Stimulated activated CD4-positive, alpha-beta T cell treated with anti-CD3 and anti-CD28 coated beads, TNF-alpha, amount 100 ng/mL, for 1 hour (primary cell): ENCODE measurements at places on chromosomes 1 and 21.
A peak's percentile ranks its signal among the peaks of the same experiment; 100 is the strongest.

DNA sequence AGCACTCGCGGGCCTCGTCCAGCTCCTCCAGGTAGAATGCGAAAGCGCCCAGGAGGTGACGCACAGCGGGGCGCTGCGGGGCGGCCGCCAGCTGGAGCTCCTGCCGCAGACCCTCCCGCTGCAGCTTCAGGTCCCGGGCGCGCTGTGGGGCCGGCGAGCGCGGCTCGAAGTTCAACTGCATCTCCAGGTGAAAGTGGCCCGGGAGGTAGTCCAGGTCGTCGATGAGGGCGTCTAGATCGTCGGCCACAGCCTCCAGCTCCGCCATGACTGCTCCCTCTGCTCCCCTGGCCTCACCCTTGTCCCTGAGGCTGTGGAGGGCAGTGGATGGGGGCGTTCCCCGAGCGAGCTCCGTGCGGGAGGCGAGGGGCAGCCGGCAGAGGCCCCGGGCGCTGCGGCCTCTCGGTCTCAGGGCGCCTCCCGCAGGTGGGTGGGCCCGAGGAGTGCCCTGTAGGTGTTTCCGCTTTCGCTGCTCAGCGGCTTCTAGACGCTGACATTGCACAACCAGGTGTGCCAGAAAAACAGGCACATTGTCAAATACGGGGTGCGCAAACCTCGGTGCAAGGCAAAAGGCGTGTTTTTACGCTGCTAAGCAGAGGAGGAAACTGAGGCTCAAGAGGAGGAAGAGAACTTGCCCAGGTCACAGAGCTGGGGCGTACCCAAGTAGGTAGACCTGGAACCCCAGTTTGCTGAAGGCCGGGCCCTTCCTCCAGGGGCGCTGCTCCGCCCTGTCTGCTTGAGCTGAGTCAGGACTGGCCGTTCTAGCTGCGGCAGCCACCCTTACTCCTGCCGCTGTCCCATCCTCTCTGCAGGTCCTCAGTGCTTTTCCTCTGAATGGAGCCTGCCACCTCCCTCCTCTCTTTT, at the start of gene TTC22:
TSS of gene TTC22 (minus strand) at position 425 of the 861 bp plus-strand sequence. CDS start at position 265, 160 bp downstream.
- DNase-seq: peak; percentile 39

- no peak for DNase-seq
These were observed 41.2 kb downstream of the AHDC1 start for GRCh38 chr1:27562534-27563340.

DNA sequence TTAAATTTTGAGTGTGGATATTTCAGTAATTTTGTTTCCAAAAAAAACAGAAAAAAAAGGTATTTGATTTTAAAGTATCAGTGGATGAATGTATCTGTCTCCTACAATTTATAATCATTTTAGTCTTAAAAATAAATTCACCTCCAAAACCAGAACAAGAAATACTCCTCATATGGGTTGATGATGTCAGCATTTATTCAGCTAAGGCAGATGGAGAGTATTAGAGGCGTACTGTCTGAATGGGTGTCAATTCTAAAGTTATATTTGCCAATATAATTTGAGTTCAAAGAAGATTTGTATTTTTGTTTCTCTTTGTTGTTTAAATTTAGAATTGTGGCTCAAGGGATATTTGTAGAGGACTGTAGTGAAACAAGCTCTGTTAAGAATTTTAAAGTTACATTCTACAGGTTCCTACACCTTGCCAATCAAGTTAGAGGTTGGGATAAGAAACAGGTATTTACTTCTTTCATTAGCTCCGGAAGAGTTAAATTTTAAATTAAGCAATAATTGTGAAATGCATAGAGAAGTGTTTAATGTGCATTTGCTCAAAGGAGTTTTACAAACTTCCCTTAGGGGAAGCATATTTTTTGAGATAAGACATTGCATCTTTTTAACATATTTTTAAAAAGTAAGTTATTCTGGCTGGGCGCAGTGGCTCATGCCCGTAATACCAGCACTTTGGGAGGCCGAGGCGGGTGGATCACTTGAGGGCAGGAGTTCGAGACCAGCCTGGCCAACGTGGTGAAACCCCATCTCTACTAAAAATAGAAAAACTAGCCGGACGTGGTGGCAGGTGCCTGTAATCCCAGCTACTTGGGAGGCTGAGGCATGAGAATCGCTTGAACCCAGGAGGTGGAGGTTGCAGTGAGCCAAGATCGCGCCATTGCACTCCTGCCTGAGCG, 1.2 kb downstream of the PLA2G4A start:
- no peak for DNase-seq

DNA sequence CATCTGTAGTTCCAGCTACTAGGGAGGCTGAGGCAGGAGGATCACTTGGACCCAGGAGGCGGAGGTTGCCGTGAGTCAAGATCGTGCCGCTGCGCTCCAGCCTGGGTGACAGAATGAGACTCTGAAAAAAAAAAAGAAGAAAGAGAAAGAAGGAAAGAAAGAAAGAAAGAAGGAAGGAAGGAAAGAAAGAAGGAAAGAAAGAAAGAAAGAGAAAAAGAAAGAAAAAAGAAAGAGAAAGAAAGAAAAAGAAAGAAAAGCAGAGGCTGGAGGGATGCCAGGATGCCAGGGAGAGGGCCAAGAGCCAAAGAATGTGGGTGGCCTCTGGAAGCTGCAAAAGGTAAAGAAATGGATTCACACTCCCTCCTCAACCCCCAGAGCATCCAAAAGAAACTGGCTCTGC, 8.2 kb upstream of the KCNE2 start:
- DNase-seq: no peak

GRCh38 chr1:165207853-165208515, 148.5 kb downstream of the LMX1A start:
- DNase-seq: no peak

DNA sequence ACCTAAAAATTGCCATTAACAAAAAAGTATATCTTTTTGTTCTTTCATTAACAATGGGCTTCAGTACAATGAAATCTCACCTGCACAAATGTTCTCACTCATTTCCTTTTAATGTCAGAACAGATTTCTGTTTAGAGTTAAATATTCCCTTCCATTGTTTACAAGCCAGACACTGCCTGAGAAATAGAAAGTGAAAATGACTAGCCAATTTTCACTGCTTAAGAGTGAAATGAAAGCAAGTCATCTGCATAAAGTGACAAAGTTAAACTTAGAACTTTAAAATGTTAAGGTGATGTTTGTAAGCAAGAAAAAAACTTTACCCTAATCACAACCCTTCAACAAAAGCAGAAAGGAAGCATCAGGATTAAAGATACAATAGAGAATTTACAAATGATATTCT, 27.5 kb downstream of the COA6 start:
- no peak for DNase-seq

DNA sequence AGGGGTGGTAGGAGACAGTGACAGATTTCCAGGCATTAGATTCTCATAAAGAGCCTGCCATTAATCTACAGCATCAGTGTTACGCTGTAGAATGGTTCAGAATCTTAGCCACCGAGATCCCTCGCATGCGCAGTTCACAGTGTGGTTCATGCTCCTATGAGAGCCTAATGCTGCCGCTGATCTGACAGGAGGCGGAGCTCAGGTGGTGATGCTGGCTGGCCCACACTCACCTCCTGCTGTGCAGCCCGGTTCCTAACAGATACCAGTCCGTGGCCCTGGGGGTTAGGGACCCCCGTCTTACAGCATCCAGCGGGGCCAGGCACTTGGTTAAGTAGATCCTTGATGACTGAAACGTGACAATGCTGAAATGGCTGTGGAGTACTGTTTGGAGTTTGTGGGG, 163.6 kb upstream of the C1orf21 start:
- no peak for DNase-seq

GRCh38 chr1:35668506-35668905, 27.2 kb upstream of the PSMB2 start:
- DNase-seq: no peak

DNA sequence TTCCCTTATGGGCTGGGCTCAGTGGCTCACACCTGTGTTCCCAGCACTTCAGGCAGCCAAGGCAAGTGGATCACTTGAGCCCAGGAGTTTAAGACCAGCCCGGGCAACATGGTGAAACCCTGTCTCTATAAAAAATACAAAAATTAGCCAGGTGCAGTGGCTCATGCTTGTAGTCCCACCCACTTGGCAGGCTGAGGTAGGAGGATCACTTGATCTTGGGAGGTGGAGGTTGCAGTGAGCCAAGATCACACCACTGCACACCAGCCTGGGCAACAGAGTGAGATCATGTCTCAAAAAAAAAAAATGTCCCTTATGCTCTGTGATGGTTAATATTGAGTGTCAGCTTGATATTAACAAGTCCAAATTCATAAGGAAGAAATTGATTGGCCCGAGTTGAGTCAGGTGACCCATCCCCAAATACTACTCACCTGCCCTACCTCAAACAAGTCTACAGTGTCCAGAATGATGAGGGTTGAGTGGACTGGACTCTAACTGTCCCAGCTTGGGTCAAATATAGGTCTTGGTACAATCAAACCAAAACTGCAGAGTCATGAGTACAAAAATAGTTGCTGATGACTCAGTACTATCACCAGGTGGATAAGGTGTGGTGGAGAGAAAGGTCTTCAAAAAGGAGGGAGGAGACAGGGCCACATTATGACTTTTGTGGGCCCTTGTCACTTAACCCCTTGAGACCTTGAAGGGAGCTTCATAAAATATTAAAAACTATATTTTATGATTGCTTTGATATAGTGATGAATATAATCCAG, 161.0 kb downstream of the ZNF326 start:
- no peak for DNase-seq

DNA sequence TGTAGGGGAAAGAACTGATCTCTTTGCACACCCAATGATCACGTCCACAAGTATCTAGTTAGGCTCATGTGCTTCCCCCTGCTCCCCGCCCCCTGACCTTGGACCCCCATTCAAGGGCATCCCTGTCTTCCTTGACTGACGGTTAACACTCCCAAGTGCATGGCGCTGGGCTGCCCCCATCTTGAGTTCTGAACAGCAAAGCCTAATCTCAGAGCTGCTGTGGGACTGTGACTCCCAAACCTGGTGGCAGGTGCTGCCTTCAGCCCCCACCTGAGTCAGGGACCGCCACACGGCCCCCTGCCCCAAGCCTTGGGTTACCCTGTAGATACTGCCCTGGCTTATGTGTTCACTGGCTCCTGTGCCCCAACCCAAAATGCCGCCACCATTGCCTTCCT, 925 bp downstream of the TNNI1 start:
- no peak for DNase-seq

GRCh38 chr1:11858968-11859871, 475 bp upstream of the NPPB start:
- DNase-seq: peak; percentile 21

- no peak for DNase-seq
These were observed 583.0 kb upstream of the PKN2 start for GRCh38 chr1:88101041-88101440.

- DNase-seq: no peak
These were observed 259.9 kb downstream of the FAF1 start for GRCh38 chr1:50700214-50700613.

DNA sequence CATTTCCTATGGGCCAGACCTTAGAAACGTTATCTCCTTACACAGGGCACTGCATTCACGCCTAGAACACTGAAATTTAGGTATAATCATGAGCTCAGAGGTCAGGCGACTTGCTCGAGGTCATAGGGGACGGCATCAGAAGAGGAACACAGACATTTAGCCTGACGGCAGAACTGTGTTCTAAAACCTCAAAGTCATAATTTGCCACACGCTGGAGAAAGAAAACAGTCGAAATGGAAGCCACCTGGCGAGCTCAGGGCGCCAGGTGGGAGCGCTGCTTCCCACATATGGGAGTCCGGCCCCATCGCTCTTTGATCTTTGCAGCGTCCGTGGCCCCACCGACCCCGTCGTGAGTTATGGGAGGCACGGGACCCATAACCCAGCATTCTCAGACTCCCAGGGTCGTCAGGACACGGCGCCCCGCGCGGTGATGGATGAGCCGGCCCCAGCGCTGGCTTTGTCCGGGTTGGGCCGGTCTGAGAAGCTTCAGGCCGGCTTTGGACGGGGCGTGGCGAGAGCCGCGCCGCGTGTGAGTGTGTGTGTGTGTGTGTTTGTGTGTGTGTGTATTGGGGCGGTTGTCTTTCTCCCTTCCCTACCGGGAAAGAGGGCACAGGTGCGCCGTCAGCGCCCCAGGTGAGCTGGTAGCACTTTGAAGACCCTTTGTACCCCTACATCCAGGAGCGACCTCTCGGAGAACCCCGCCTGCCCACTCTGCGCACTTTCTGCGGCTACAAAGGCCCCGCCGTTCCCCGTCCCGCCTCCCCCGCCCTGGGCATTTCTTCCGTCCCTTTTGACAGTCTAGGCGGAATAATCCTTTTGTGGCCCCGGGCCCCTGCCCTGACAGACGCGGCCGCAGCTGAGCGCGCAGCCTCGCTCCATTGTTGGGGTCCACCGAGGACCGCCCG, 861 bp upstream of the DRAXIN start:
- no peak for DNase-seq

- DNase-seq: no peak
These were observed 7.8 kb downstream of the AJAP1 start for GRCh38 chr1:4662168-4662567.

- DNase-seq: no peak
These were observed 251.0 kb downstream of the OLFM3 start for GRCh38 chr1:101745551-101746270.

DNA sequence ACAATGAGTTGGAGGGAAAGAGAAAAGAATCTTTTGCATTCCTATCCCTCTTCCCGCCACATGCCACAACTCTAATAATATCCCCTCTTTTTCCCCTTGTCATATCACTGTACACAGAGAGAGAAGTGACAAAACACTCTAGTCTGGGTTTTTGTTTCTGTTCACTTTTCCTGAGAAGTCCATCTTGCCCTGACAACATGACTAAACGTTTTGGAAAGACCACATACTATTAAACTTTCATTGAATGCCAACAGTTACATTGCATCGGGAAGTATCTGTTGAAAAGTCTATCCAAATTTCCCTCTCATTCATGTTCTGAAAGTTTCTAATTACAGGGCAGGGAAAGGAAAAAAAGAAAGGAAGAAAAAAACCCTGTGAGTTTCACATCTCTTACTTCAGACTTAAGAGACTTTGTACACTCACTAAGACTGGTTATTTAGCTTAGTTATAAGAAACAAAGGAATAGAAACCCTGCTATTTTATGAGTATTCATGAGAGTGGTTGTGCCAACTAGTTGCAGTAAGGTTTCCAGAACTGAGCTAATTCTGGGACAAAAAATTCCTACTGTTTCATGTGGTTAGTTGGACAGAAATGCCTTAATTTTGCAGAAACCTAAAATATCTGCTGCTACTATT, 16.9 kb downstream of the PLA2G4A start:
- no peak for DNase-seq
